ENCODE measurements at places on chromosomes 2 and 18.

- DNase-seq, result no peak
These were observed 231.4 kb downstream of the HAUS1 start for GRCh38 chr18:46335534-46336101.

DNA sequence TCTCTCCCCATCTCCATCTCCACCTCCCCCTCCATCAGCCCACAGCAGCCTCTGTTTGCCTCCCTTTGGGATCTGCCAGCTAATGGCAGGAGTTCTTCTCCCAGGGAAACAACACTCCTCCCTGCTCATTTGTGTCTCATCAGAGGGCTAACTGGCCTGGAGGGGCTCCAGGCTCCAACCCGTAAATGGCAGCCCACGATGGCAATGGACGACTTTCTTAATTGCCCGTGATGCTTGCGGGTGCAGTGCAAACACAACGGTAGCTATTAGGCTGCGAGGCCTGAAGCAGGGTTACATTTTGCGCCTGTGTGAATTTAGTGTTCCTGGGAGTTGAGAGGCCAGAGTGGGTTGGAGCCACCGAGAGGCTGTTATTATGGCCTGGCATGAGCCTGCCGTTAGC, 285.1 kb downstream of the TNS1 start:
- no peak for DNase-seq

- no peak for DNase-seq
These were observed 746.1 kb upstream of the LRRTM1 start for GRCh38 chr2:81050580-81051095.

DNA sequence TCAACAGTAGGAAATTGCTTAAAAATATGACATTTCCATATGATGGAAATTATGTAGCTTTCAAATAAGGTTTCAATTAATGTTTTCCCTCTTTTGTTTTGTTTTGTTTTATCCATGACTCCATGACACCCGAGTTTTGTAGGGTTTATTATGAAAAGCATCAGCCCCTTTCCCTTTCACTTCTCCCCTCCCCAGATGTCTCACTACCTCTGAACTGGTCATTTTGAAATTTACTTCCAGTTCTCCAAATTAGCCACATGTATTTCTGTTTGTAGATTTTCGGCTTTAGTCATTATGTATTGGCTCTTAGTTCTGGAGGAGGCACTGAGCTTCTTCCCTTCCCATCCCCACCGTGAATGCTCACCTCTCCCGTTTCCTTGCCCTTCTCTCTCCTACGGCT, 18.6 kb upstream of the VPS4B start:
- no peak for DNase-seq

- no peak for DNase-seq
These were observed 265.4 kb downstream of the TRIB2 start for GRCh38 chr2:12982149-12982584.

DNA sequence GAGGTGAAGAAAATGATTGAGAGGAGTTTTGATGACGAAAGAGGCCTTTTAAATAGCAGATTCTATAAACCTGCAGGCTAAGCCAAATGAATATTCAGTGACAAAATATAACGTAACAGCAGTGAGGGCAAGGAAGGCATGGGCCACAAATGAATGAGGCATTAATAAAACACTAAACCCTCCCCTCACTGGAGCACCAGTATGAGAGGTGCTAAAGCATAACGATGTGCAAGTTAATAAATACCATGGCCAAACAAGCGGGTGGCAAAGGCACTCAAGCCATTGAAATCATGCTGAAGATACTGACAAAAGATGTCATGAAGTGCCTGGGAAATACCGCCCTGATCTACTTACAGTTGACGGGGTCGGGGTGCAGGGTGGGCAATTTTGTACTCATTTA, 30.2 kb upstream of the LONRF2 start:
- DNase-seq, result no peak
